ENCODE measurements at places on chromosomes 6 and 20.

DNA sequence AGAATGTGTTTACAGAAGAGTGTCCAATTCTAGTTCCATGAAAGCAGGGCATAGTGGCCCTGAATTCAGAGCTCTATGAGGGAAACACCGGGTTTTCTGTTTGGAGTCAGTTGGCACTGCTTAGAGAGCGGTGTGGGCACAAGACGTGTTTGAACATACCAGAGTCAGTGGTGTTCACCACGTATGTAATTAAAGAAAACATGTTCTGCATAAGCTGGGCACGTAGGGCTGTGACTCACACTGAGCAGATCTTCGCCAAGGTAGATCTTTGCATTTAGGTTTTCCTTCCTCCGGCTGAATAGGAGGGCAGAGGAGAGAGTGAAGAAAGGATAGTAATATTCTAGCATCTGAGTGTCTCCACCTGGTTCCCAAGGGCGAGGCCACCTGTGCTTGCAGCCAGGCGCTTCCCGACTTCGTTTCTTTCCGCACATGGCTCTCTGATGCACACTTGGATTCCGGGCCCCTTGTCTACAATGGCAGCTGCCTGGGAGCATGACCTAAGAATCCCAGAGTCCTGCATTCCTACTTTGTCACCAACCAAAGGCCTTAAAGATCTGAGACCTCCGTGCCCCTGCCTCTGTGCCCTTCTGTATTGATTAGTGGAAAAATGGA, 136.2 kb downstream of the ERMARD start:
- no peak for DNase-seq

- DNase-seq = no peak
Measured at GRCh38 chr6:10587656-10588406, 66.7 kb downstream of the GCNT2 start.

- DNase-seq = no peak
Measured at GRCh38 chr6:41781366-41781730, 766 bp downstream of the PRICKLE4 start.

DNA sequence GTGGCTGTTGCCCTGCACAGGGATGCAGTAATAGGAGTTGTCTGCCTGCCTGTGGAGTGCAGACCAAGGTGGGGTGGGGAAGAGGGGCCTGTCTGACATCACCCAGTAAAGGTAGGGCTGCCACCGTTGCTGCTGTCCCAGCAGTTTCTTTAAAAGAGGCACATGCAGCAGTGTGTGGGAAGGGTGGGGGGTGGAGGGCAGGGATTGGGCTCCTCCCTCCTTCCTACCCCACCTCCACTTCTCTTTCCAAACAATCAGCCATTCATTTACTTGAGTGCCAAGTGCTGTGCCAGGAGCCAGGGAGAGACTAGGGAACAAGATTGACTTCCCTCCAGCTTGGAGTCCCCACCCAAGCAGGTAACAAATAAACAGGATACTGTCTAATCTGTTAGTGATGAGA, 66.8 kb upstream of the MYL9 start:
- no peak for DNase-seq

GRCh38 chr6:53934023-53934422, 139.2 kb downstream of the LRRC1 start:
- no peak for DNase-seq

DNA sequence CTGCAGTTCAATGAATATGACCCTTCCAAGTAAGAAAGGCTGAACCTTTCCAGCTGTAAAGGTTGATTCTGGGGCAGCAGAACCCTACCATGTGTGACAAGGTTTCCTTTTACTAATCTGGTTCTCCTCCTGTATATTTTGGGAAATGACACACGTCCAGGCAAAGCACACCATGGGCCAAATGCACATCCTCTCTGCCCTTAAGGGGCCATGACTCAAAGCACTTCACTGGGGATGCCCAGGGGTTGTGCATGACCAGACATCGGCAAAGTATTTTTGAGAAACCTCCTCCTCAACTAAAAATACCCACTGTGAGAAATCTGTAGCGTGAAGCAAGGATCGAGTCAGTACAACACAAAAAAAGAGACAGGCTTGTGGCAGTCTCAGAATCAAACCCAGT, 174.7 kb downstream of the BACH2 start:
- DNase-seq = no peak

- DNase-seq = no peak
Measured at GRCh38 chr6:85191656-85192055, 258.2 kb upstream of the NT5E start.

DNA sequence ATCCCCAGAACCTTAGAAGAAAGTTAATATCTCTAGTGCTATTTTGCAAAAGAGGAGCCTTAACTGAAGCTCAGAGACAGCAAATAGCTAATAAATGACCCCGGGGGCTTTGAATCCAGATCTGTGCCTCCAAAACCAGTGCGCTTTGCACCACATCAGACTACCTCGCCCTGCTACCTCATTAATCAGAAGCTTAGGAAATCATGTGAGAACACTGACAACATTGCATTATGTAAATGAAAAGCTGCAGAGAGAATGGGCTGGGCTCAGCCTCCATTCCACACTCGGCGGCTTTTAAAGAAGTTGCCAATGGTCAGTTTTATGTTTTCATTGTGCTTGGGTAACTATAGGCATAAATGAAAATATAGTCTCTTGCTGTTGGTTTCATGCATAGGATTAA, 54.0 kb upstream of the STMND1 start:
- no peak for DNase-seq

DNA sequence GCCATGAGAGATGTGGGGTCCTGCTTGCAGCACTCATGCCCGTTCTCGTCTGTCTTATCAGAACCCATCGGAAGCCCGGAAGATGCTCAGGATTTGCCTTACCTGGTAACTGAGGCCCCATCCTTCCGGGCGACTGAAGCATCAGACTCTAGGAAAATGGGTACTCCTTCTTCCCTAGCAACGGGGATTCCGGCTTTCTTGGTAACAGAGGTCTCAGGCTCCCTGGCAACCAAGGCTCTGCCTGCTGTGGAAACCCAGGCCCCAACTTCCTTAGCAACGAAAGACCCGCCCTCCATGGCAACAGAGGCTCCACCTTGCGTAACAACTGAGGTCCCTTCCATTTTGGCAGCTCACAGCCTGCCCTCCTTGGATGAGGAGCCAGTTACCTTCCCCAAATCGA, 8.3 kb downstream of the PI16 start:
- peak; percentile 45 for DNase-seq

- DNase-seq = peak; percentile 92
Measured at GRCh38 chr6:30678964-30679726, 6.3 kb upstream of the DHX16 start.

DNA sequence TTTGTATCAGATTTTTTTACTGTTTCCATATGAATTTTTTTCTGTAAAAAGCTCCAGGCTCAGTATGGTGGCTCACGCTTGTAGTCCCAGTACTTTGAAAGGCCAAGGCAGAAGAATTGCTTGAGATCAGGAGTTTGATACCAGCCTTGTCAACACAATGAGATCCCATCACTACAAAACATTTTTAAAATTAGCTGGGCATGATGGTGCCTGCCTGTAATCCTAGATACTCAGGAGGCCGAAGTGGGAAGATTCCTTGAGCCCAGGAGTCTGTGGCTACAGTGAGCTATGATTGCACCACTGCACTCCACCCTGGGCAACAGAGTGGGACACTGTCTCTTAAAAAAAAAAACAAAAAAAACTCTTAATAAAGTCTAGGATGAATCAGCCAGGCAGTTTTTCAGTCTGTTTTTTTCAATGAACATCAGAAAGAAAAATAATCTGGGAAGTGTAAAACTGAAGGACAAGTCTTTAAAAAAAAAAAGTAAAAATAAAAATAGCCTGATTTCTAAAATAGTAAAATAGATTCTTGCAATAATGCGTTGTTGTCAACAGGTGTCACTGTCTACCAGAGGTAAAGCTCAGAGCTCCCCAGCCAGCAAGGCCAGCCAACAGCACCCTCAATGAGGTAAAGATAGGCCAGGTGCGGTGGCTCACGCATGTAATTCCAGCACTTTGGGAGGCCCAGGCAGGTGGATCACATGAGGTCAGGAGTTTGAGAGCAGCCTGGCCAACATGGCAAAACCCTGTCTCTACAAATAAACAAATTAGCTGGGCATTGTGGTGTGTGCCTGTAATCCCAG, 9.3 kb upstream of the ATG5 start:
- DNase-seq = peak; percentile 59

DNA sequence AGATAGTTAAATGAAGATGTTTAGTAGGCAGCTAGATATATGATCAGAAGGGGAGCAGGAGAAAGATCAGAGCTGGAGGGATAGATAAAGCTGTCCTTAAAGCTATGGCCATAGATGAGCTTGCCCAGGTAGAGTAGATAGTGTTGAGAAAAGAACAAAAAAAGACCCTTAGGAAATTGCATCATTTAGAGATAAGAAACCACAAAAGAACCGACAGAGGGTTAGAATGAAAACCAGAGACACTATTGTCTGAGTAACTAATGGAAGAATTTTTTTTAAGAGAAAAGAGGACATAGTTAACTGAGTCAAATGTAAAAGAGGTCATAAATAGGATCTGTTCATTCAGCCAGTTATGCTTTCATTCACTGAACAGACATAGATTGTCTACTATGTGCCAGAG, 101.8 kb downstream of the TNFAIP3 start:
- DNase-seq = no peak

GRCh38 chr6:47420394-47421371, 56.9 kb upstream of the CD2AP start:
- DNase-seq = no peak

DNA sequence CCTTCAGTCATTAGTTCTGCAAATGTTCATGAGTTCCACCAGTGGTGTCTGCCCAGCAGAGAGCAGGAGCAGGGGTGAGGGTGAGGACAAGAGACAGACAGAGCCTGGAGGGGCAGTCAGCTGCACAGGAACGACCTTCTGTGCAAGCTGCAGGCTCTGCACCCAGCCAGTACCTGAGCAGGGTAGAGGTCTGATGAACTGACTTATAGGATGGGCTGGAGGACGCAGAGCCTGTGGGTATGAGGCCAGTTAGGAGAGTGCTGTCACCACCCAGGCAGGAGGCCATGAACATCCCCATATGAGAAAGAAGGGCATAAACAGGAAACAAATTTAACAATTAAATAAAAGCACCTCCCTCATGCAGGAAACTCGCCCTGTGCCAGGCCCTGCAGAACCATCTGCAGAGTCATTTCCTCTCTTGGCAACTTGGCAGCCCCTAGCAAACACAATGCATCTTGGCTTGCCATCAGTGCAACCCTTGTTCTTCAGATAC, 17.9 kb downstream of the C6orf15 start:
- no peak for DNase-seq

GRCh38 chr6:36986704-36987047, 680 bp upstream of the MTCH1 start:
- DNase-seq = no peak

GRCh38 chr20:3847429-3847940, 851 bp downstream of the MAVS start:
- DNase-seq = no peak

DNA sequence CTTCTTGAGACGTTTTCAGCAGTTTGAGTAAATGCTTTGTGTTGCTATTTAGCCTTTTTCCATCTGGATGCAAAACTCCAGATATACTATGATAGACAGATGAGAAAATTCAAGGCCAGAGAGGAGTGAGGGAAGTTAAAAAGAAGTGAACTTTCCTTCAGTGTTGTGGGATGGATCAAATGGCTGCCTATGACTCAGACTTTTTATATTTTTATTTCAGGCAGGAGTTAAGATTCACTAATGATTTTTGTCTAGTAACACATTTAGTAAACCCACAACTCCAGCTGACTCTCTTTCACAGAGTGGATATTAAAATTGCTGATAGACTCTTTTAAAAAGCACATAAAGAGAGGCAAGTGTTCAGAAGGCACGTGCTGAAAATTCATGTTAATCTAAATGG, 23.2 kb upstream of the PTCHD4 start:
- DNase-seq = no peak

All from right lobe of liver (tissue), 6 donors.